ENCODE measurements at places on chromosomes 3 and 15.

DNA sequence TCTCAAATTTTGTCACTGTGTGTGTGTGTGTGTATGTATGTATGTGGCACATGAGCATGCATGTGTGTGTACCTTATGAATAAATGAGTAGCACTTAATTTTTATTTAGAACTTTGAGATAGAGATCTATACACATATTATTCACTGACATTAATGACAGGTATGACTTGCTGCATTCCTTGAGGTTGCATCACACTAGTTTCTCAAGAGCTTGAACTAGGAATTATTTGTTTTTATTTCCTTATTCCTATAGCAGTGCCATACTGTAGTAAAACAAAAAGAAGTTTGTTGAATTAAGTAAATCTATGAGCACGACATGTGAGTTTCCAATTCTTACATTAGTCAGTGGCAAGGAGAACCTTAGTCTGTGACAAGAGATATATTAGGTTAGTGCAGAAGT, 943.9 kb downstream of the ROBO1 start:
- DNase-seq = no peak

- DNase-seq = no peak
Measured at GRCh38 chr3:197615430-197615829, 59.7 kb upstream of the BDH1 start.

GRCh38 chr3:130783629-130784028, 37.0 kb upstream of the PIK3R4 start:
- DNase-seq = no peak

DNA sequence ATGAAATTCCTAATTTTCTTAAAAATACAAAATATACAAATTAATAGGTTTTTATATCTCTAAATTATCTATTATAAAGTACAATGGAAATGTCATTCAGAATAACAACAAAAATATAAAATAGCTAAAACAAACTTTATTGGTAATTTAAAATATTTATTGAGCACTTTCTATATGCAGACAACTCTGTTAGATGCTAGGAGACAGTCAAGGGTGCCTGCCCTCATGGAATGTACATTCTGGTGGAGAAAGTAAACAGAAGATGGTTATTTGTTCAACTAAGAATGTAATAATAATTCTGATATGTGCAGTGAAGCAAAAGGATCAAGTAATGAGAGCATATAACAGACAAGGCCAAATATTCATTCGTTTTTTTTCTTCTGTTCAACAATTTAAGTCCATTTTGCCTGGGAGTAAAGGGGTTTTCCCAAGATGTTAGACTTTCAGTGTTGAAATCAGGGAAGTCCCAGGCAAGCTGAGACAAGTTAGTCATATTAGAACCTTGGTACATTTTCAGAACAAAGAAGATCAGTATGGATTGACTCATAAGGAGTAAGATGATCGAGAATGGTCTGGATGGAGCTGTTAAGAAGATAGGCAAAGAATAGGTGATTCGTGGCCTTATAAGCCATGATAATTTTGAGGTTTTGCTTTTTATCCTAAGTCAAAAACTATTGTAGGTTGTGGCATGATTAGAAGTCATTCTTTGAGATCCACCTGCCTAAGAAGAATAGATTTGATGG, 150.2 kb upstream of the MLF1 start:
- DNase-seq = no peak

DNA sequence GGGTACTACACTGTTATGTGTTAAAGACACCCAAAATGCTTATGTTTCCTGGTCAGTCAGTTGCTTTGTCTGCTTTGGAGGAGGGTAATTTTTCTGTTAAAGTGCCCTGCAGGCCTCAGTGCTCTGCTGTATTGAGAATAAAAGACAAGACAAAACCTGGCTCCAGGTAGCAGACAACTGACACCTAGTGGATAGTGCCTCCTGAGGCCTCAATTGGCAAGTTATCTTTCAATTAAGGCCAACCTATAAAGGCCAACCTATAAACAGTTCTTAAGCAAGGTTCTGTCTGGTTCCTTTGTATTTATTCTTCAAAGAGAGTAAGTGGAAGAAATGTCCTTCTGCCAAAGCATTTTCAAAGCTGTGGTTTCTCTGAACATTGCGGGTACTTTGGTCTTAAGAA, 773.8 kb downstream of the MECOM start:
- DNase-seq = no peak

DNA sequence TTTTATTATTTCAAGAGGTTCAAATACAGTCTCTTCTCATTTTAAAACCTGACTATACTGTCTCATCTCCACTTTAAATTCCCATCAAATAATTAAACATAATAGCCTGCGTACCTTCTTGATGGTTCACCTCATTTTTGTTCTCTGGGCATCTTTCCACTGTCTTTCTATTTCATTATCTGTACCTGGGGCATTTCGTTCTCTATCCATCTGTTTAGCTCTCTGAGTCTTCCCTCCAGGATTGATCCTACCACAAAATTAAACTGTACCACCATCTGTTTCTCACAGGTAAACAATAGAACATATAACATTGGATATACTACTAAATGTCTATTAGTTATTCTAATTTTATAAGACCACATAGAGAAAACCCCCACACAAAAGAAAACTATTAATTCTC, 1331.4 kb downstream of the NSUN3 start:
- DNase-seq = no peak

- DNase-seq = no peak
Measured at GRCh38 chr15:88622605-88622975, 1.4 kb downstream of the AEN start.

DNA sequence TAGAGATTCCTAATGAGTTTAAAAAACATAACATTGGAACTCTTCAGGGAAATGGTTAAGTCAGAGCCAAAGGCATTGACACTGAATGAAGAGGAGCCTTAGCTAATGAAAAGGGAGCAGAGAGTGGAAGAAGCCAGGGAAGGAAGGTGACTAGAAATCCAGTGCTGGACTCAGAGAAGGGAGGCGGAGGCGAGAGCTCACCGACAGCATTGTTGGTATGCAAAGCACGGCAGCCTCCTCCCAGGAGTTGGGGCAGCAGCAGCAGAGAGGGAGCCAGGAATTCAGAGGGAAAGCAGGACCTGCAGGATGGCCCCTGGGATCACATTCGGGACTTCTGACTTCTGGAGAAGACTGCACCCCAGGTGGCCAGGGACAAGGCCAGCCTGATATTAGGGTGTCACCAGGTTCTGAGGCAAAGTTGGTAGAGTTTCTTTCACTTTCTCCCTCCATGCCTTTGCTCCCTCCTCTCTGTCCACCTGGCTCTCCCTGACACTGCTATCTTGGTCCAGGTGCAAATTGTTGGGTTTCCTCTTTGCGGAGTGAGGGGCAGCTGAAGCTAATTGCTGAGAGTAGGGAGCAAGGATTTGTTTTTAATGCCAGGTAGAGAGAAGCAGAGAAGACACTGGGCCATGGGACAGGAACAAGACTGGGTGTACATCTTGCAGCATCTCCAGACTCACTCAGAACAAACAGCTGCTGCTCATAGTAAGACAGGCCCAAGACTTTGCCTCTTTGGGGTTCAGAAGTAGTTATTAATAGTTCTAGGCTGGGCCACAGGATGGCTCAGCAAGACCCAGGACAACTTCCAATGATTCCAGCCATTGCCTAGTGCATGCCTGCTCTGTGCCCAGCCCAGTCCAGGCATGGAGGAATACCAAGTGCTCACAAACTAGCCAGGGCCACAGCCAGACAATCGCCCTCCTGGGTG, 157.9 kb downstream of the TLE3 start:
- no peak for DNase-seq

- DNase-seq = no peak
Measured at GRCh38 chr3:172171396-172172075, 132.2 kb downstream of the FNDC3B start.

DNA sequence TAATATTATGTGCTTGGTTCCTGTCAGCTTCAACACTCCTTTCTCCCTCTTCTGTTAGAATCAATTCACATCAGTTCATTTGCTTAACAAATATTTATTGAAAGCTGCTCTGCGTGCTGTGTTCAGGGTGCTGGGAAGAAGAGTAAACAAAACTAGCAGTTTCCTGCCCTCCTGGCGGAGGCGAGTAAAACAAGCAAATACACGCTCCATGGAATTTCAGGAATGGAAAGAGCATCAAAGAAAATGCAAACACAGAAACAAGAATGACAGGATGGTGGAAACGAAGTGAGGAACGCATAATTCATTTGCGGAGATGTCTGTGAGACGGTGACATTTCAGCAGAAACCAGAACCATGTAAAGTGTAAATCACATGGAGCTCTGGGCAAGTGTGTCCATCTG, 49.4 kb upstream of the SPTSSB start:
- DNase-seq = peak; percentile 21

- no peak for DNase-seq
Measured at GRCh38 chr3:121839962-121840361, 5.0 kb downstream of the EAF2 start.

DNA sequence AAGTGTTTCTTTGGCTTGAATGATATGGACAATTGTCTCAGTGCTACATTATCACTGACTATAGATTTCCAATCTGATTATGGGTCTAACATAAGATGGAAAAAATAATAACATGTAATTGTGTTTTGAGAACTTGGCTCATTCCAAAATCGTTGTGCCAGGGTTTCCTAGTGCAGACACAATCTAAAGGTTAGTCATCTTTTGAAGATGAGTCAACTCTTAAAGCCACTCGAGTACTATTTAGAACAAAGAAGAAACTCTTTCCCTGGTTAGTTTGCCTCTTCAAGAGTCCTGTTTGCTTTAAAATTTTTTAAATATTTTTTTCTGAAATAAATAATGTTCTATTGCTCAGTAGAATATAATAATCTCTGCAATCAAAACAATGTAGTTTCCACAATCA, 301.0 kb downstream of the CADM2 start:
- DNase-seq = no peak

DNA sequence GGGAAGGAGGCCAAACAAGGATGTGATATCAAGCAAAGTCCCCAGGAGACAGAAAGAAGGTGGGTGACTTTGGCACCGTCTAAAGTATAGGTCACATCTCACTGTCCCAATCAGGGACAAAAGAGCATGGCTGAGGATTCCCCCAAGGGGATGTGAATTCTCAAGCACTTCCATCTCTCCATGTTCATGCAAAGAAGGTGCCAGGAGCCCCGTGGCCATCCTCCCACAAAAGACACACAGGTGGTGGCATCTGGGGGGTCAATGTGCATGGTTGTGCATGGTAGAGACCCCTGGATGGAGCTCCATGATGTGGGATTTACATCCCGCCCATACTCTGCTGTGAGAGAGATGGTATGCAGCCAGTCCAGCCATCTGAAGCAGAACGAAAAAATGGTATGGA, 145.7 kb upstream of the CTDSPL start:
- no peak for DNase-seq

DNA sequence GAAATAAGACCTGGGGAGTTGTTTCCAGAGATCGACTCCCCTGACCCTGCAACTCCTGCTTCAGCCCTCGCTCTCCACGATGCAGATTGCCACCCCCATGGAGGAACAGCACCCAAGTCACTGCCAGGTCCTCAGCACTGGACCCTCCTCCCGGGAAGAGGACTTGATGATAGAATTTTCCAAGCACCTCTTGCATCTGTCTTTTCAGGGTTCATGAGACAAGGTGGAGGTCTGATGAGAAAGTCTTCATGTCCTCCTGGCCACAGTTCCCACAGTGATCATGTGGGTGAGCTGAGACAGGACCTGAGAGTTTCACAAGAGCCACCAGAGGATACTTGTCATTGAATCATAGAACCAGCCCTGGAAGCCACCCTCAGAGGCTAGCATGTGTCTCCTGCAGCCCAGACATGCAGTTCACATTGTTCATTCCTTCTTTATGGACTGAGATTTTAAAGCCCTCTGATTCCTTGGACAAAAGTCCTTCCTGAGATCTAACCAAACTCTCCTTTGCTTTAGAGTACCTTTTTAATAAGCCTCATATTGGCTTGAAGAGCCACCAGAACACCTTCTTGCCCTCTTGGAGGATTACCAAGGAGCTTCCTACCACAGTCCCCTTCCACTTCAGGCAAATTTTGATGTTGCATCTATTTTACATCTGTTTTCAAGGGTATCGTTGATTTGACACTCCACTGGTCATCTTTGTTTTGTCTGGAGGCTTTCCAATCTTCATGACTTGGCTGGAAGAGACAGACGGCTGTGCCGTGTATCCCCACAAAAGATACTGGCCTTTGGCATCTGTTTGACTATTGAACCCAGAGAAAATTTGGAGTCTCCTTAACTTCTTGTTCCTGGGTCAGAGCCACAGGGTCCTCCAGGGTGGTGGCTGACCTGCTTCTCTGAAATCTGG, 224.8 kb upstream of the BHLHE40 start:
- DNase-seq = no peak

DNA sequence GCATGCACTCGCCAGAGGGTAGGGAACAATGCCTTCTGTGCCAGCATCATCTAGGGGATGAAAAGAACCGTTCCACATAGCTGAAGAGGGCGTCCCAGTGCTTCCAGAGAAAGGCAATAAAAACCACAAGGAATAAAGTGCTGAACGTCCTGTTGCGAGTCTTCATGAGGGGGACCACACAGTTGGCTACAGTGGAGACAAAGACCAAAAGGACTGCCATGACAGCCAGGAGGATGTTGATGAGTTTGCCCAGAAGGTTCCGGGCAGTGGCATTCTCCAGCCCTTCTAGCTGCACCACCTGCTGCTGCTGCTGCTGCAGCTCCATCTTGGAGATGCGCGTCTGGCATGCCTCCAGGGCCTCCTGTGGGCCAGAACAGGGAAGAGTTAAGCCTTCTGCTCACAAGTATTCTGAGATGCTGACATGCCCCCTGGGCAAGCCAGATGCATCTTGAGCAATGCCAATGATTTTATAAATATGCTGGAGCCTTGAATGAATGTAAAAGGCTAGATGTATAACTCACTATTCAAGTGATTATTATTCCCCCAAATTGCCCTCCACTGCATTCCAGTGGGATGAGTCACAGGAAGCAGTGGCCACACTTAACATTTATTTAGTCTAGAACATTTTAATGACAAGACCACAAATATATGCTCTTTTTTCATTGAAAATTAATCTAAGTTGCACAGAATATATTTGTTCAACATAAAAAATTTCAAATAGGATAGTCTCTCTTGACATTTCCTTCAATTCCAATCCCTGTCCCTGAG, 45.1 kb upstream of the PLXND1 start:
- no peak for DNase-seq

- DNase-seq = no peak
Measured at GRCh38 chr3:60669636-60670035, 581.6 kb downstream of the FHIT start.

DNA sequence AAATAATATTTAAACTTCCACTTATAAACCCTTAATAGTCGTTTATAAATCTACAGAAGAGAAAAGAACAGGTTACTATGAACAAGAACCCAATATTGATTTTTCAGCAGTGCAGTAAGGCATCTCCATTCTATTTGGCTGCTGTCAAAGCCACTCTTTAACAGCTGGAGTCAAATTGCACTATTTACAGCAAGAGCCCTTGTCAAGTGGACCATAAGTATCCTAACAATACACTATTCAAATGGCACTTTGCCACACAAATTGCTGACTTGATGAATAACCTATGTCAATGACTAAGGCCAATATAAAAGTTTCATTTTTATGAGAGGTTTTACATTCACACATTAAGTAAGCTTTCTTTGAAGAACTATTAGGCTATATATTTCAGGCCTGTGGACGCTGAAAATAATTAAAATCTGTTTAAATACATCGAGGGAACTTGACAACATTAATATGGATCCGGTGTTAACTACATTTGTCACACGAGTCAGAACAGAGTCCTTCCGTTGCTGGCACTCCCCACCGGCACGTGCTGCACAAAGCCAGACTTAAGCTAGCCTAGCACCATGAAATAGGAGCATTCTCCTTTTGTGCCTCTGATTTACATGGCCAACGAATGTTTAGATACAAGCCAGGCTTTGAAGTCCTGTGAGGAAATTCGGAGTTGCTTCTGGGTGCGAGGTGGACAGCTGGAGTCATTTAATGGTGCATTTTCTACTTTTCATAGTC, 100.5 kb downstream of the WDR72 start:
- no peak for DNase-seq

- no peak for DNase-seq
Measured at GRCh38 chr3:127846576-127846975, 24.3 kb upstream of the MGLL start.

All from HuH-7.5 (cell line).